Hematopoietic multipotent progenitor cell treated with erythropoietin and hydrocortisone succinate and interleukin-3 and kit ligand, for 17 days (in vitro differentiated cells): ENCODE measurements at places on chromosomes 5 and 9.

GRCh38 chr5:149956685-149957084, 3.9 kb upstream of the SLC26A2 start:
- no peak for DNase-seq

DNA sequence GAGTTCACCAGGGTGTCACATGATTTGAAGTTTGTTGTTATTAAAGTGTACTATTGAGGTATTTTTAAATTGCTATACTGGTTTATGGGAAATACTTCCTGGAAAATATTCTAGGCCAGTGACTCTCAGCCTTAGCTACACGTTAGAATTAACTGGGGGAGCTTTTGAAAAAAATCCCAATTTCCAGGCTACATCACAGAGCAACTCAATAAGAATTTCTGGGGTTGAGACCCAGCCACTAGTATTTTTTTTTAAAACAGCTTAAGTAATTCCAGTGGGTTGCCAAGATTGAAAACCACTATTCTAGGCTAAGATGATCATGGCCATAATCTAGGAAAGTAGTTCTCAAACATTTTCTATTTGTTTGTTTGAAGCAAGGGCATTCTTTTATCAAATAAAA, 142.9 kb upstream of the GRIA1 start:
- DNase-seq = no peak

- no peak for DNase-seq
These were observed 273.4 kb downstream of the NR3C1 start for GRCh38 chr5:143129910-143130612.

DNA sequence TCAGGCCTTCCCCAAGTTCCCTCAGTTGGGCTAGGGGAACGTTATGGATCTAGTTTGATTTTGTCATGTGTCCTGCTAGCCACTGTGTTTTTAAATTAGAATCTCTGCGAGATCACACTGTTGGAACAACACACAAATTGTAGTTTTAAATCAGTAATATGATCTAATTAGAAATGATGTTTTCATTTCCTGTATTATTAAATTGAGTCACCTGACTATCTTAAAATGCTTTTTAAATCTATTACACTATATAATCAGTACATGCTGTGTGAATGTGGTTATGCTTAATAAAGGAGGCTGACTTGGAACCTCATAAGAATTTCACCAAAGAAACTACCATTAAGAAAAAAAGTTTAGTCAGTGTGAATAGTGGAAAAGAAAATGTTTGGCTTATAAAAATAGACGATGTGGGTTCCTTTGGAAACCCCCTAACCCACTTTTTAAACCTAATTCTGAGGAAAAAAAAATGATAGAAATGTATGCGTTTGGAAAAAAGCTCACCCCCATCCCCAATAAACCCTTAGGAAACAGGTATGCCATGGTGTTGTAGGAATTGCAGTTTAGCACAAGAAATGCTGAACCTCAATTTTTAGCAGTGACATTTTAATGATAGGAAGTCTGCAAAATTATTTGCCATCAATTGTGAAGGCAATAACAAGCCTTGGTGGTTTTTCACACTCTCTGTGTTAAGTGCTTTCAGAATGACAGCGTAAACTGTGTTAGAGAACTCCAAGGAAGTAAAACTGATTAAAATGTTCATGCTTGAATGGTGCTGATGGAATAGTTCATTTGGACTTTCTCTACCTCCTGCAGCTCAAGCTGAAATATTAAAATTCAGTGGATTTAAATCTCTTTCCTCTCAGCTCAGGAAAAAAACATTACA, 59.0 kb downstream of the TLE4 start:
- DNase-seq = no peak

DNA sequence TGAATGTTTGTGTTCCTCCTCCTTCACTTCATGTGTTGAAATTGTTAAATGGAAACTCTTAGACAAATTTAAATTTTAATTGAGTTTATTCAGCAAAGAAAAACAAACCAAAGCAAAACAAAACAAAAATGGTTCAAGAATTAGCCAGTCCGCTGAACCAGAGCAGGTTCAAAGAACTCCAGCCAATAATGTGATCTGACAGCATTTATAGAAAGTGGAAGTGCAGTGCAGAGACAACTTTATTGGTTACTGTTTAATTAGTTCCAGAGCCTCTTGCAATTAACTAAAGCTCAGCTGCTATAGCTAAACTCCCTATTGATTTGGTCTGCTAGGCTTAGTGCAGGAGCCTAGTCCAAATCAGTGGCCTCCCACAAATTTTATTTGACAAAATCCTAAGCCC, 132.9 kb downstream of the RNF180 start:
- DNase-seq = no peak

DNA sequence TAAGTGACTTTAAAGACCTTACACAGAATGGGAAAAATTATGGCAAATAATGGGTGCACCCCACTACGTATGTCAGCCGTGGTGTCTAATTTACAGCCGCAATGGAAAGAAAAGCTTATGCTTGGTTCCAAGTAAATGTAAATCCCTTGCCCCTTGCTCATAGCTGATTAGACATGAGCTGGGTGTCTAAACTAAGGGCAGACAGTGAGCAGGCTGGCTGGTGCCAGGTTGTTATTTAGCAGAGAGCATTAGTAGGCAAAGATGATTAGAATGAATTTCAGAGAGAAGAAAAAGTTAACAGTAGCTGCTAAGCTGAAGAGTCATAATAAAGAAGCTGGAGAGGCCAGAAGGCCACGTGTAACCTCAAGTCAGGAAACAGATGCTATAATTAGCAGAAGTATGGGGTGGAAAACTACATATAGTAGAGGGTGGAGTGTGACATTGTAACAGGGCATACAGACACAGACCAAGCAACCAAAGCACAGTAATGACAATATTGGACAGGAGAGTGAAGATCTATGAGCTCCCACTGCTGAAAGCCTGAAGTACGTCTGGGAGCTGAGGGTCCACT, 257.7 kb downstream of the MCTP1 start:
- no peak for DNase-seq

DNA sequence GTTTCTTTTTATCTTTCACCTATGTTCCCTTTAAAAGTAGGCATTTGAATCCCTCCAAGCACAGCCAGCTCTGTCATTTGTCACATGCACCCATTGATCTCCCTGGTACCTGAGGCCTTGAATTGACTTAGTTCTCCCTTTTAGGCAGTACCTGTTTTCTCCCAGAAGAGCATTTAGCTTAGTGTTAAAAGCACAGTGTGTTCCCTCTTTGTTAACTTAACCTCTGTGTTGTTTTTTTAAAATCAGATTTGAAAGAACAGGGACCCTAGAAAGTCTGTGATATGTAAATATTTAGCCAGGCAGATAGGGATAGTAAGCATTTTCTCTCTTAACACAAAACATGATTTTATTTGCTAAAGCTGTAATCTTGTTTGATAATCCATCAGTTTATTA, 113.8 kb upstream of the SPATA31D4 start:
- DNase-seq = no peak

DNA sequence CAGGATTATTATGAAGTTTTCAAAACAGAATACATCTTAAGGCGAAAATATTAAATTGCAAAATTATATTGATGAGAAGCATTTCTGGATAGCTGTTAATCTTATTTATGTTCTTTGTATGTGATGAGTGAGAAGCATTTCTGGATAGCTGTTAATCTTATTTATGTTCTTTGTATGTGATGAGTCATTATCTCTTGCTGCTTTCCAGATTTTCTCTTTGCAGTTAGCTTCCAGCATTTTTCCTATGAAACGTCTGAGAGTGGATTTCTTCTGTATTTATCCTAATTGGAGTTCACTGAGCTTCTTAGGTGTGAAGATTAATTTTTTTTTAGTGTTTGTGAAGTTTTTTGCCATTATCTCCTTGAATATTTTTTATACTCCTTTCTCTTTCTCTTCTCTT, 8.2 kb downstream of the TMEM232 start:
- no peak for DNase-seq

DNA sequence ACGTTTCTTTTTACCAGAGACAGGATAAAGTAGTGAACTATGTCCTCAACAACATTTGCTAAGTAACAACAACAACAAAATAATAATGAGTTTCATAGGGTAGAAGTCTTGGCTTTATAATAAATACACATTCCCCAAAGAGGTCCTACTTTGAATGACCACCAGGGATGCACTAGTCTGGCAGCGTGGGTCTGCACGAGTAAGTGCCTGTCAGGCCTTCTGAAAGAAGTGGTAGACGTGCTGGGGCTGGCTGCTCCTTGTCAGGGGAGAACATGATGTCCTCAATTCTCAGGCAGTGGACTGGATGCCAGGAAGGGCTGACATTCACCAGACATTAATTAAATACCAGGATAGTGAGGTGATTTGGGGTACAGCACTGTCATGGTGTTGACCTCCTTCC, 331.1 kb downstream of the TMEM38B start:
- no peak for DNase-seq

GRCh38 chr5:74027732-74028338, 401.8 kb downstream of the ARHGEF28 start:
- DNase-seq = no peak

GRCh38 chr5:149528281-149529060, 22.8 kb downstream of the CSNK1A1 start:
- DNase-seq = no peak

- no peak for DNase-seq
These were observed 44.6 kb upstream of the ADRB2 start for GRCh38 chr5:148781766-148782165.

GRCh38 chr9:5425006-5425628, 12.6 kb downstream of the PLGRKT start:
- DNase-seq = peak; percentile 60
